Stimulated activated CD8-positive, alpha-beta memory T cell treated with anti-CD3 and anti-CD28 coated beads, Interleukin-4, amount 100 ng/mL, for 1 hour (primary cell): ENCODE measurements at places on chromosomes 2 and 18.

GRCh38 chr2:54083445-54083844 lies 32.0 kb upstream of the ACYP2 start:
- no peak for DNase-seq

GRCh38 chr2:154484338-154485099 lies 214.0 kb upstream of the KCNJ3 start:
- no peak for DNase-seq

GRCh38 chr18:32078845-32079244 lies 12.8 kb upstream of the RNF138 start:
- DNase-seq: no peak

DNA sequence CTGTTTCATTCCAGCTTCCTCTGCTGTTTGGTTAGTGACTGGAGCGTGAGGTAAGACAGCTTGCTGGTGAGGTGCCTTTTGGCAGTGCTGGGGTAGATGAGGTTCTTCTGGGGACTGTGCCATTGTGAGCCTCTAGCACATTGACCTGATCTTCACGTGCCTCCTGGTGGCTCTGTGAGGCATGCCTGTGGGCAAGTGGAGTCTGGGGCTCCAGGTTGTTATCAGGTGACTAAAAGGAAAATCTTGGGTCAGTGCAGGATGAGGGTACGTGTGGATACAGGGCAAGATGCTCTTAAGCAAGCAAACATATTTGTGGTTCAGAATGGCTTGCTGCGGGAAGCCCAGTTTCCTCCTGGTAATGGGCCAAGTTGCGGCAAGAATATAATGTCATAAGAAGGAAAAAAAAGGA lies 75.4 kb downstream of the FHOD3 start:
- no peak for DNase-seq

- no peak for DNase-seq
Measured at GRCh38 chr2:240519396-240520129, 38.2 kb downstream of the ANKMY1 start.

- DNase-seq: no peak
Measured at GRCh38 chr2:19630921-19631320, 270.9 kb downstream of the TTC32 start.

GRCh38 chr2:230944123-230944653 lies 19.1 kb upstream of the GPR55 start:
- DNase-seq: no peak

- DNase-seq: no peak
Measured at GRCh38 chr2:109533823-109534222, 79.9 kb downstream of the SEPTIN10 start.

DNA sequence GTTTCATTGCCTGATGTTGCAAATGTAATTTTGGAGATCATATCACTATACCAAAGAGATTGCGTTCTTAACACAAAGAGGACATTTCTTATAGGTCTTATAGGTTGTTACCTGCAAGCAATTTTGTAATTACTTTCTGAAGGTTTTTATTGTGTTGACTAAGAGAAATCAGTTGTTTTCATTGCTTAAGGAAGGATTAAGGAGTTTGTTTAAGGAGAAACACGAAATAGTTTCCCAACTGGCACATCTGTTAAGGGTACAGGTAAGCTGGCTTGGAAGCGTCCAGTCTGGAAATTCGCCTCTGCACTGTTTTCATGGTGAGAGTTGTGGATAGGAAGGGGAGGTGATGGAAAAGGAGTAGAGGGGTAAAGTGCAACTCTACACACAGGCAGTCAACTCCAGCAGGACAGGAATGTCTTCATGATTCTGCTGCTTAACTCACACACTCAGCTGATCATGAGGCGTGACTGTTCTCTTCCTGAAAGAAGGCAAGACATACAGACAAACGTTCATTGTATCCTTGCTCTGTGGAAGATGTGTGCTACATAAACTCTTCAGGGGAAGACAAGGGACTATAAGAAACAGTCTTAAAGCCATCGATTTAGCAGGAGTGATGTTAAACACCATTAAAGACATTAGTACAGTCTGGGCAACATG lies 61.4 kb upstream of the ACSL3 start:
- DNase-seq: no peak

- no peak for DNase-seq
Measured at GRCh38 chr2:102282678-102283091, 28.7 kb upstream of the IL1RL1 start.

DNA sequence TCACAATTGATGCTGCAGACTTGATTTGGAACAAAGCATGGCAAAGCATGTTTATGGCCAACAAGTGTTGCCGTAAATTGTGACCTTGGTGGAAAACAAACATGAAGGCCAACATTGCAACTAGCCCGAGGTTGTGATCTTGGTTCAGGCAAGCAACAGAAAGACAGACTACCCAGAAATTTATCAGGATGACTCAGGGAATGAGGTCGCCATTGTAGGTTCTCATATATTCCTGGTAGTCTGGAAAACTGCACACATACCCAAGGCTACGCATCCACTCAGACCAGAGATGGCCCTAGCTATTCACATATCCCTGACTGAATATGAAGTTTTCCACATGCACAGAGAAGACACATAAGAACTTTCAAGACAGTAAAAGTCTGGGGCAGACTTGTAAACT lies 30.1 kb downstream of the CYP1B1 start:
- DNase-seq: no peak

DNA sequence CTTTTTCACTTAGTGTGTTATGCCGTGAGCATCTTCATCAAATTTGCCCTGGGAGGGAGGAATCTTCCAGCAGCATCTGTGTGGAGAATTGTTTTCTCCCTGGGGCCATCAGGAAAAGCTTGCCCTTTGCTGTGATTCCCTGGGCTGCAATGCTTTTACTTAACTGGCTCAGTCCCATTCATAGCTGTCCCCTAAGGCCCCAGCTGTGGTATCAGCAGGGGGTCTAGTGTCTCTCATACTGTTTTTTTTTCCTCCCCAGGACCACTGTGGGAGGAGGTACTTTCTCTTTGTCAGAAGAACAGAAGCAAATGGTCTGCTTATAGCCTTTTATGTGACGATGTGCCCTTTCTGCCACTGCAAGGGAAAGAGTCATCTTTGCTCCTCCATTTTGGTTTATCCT lies 176.8 kb upstream of the CELF4 start:
- no peak for DNase-seq

GRCh38 chr2:421406-421805 lies 133.5 kb upstream of the ALKAL2 start:
- no peak for DNase-seq
